ENCODE measurements at places on chromosomes 13 and 19.

GRCh38 chr19:46390866-46391265 lies 22.5 kb downstream of the CCDC8 start:
- DNase-seq, result no peak

- DNase-seq, result no peak
Measured at GRCh38 chr19:40724855-40725254, 7.9 kb downstream of the ITPKC start.

DNA sequence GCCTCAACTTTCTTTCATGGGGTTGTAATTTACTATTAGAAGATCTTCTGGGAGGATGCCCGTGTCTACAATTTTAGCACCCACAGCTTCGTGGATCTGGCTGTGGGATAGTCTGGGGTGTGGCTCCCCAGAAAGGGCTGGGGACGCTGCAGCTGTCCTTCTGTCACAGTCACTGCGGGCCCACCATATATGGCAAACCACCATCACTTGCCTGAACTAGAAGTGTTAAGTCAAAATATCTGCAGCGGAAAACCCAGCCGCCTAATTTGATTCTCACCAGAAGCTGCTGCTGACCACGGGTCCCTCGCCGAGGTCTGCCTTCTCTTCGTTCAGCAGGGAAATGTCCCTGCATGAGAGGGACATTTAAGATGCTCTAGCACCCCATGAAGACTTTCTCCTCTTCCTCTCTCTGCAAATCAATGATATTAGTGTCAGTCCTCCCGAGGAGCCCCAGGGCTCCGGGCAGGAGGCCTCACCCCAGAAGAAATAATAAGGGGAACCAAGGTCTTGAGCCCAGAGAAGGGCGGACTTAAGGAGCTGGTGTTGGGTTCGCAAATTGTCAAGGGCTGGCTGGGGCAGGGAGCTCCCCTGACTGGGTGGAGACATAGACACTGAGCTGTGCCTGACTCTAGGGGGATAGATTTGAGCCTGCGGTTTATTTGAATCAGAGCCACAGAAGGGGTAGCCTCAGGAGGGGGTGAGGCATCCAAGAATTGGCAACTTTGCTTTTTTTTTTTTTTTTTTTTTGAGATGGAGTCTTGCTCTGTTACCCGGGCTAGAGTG lies 3.0 kb upstream of the MATK start:
- peak; percentile 65 for DNase-seq

DNA sequence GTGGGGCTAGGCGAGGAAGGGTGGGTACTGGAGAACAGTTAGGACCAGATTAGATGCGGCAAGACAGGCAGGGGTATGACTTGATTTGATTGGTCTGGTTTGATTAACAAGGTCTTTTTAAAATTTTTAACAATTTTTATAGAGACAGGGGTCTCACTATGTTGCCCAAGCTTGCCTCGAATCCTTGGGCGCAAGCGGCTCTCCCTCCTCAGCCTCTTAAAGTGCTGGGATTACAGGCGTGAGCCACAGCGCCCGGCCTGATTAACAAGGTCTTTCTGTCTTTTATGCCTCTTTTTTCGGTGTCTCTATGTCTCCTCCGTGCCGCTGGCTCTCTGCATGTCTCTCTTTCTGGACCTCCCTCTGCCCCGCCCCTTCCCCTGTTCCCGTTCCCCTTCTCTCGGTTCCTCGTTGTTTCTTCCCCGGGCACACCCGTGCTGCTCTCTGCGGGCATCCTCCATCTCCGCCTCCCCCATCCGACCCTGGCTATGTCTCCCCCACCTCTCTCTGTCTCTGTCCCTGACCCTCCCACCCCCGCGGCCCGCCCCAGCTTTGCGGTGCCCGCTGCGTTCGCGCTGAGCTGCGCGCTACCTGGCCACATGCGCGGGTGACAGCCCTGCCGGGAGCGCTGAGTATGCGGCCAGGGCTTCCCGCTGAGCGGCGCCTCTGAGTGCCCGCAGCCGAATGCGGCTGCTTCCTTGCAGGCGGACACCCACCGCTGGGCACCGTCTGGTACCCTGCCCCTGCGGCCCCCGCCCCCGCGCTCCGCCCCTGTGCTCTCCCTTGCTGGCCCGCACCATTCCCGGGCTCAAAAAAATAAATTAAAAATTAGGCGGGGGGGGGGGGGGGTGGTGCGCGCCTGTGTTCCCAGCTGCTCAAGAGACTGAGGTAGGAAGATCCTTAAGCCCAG lies 8.1 kb upstream of the SDHAF1 start:
- DNase-seq, result no peak

- DNase-seq, result no peak
Measured at GRCh38 chr13:75770164-75770563, 134.0 kb downstream of the LMO7 start.

- no peak for DNase-seq
Measured at GRCh38 chr19:10780368-10780767, 55.6 kb downstream of the TMED1 start.

- no peak for DNase-seq
Measured at GRCh38 chr13:98490195-98490836, 86.6 kb downstream of the STK24 start.

- DNase-seq, result no peak
Measured at GRCh38 chr19:19106056-19106551, 32.2 kb downstream of the TMEM161A start.

GRCh38 chr13:29730253-29730652 lies 120.2 kb downstream of the UBL3 start:
- DNase-seq, result no peak

- DNase-seq, result no peak
Measured at GRCh38 chr19:2716722-2717637, 4.2 kb downstream of the DIRAS1 start.

- DNase-seq, result no peak
Measured at GRCh38 chr13:34822650-34823049, 119.4 kb upstream of the NBEA start.

DNA sequence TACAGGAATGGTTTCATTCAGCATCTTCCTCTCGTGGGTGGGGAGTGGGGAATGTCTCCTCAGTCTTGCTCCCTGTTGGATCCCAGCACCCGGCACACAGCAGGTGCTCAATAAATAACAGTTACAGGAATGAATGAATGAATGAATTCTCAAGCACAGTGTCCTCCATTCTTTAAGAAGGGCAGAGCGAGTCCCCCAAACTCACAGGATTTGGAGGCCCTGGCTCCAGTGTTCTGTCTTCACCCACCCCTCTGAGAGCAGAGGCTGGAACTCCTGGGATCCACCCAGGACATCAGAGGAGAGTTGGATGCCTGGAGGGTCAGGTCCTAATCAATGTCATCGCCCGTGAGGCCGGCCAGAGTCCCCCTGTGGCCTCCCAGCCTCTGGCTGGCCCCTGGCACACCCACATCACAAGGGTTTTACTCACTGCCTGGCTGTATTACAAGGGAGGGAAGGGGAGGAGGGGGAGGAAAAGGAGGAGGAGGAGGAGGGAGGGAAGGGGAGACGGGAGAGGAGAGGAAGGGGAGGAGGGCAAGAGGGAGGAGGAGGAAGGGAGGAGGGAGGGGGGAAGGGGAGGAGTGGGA lies 8.7 kb upstream of the CREB3L3 start:
- no peak for DNase-seq

- DNase-seq, result no peak
Measured at GRCh38 chr13:113083402-113084061, 22.1 kb upstream of the F7 start.

- no peak for DNase-seq
Measured at GRCh38 chr13:79404361-79404760, 1.7 kb downstream of the RBM26 start.

DNA sequence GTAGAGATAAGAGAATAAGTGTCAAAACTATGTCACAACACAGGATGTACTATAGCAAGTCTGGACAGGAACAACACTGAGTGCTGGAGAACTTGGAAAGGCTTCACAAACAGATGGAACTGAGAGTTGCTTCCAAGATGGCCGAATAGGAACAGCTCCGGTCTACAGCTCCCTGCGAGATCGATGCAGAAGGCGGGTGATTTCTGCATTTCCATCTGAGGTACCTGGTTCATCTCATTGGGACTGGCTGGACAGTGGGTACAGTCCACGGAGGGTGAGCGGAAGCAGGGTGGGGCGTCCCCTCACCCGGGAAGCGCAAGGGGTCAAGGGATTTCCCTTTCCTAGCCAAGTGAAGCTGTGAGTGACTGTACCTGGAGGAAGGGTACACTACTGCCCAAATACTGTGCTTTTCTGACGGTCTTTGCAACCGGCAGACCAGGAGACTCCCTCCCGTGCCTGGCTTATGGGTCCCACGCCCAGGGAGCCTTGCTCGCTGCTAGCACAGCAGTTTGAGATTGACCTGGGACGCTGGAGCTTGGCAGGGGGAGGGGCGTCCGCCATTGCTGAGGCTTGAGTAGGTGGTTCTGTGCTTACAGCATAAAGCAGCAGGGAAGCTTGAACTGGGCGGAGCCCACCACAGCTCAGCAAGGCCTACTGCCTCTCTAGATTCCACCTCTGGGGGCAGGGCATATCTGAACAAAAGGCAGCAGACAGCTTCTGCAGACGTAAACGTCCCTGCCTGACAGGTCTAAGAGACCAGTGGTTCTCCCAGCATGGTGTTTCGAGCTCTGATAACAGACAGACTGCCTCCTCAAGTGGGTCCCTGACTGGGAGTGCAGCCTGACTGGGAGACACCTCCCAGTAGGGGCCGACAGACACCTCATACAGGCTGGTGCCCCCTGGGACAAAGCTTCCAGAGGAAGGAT lies 46.0 kb downstream of the USP12 start:
- no peak for DNase-seq

DNA sequence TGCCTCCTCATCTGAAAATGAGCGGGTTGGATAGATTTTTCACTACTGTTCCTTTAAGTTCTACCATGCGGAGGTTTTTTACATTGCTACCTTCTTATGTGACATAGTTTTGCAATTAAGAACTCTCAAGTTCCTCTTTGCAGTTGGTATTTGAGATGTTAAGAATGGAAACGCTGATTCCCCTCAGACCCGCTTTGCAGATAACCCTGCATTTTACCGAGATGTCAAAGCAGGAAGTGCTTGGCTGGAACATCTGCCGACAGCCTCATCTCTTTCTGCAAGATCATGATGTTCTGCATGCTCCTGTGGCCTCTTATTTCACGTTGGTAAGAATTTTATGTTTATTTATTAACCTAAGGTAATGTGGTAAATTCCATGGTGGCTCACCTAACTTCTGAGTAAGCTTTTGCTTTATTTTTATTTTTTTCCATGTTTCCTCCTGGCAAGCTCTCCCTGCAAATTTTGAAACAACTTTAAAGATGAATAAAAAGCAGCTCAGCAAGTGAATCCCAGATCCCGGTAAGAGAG lies 22.5 kb downstream of the PABPC3 start:
- DNase-seq, result no peak

DNA sequence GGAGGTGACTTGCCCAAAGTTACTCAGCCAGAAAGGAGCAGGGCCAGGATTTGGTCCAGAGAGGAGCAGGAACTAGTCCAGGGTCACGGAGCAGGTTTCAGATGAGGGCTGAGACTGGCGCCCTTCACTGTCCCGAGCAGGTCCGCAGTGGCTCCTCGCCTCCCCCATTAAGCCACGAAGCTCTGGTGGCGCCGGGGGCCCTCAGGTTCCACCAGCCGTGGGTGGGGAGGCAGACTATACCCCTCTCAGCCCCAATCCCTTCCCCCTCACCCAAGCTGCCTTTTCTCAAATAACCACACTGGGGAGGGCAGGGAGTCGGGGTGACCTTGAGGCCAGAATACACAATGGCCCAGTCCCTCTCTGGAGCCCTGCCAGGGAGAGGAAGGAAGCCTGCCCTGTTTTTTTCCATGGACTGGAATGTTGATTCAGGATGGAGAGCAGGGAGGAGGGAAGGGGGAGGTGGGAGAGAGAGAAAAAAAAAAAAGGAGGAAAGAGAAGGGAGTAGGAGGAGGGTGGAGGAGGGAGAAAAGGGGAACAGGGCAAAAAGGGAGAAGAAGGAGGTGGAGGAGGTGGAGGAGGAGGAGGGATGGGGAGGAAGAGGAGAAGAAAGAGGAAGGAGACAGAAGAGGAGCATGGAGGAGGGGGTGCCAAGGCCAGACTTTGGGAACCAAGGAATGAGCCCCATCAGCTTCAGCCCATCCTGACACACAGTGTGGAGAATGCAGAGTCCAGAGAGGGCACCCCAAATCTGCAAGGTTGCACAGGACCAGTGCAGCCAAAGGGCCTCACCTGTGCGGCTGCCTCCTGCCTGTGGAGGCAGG lies 19.7 kb downstream of the CEACAM16 start:
- no peak for DNase-seq

DNA sequence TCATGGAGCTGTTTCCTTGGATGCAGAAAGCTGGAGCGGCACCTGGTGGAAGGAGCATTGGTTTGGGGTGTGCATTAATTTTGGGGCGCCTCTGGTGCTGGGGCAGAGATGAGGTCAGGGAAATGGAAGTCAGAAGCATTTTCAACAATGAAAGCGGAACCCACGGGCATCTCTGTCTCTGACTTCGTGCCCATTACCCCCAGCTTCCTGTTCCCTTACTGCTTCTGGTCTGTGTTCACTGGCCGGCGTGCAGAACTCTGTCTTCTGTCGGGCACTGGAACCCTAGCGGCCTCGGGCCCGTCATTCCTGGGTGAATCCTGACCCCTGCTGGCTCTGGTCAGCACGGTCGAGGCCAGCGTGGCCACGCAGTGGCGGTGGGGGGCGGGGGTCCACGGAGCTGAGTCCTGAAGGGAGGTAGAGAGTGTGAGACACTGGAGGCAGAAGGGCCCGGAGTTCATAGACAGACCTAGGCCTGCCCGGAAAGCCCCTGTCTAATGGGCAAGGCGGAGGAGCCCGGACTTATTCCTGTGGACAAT lies 7.9 kb upstream of the LINGO3 start:
- DNase-seq, result no peak

GRCh38 chr19:57002710-57003109 lies 117.1 kb upstream of the USP29 start:
- no peak for DNase-seq

GRCh38 chr19:18895824-18896341 lies at the start of gene CERS1:
Gene CERS1, minus strand, starts transcription at chr19:18896158. Its CDS starts 86 bp downstream, at chr19:18896072.
- no peak for DNase-seq

GRCh38 chr13:103190841-103191240 lies 124.6 kb upstream of the SLC10A2 start:
- no peak for DNase-seq

- DNase-seq, result no peak
Measured at GRCh38 chr19:29525901-29526729, at the start of gene VSTM2B. Gene VSTM2B, plus strand, starts transcription at chr19:29525994. Its CDS starts 590 bp downstream, at chr19:29526584.

DNA sequence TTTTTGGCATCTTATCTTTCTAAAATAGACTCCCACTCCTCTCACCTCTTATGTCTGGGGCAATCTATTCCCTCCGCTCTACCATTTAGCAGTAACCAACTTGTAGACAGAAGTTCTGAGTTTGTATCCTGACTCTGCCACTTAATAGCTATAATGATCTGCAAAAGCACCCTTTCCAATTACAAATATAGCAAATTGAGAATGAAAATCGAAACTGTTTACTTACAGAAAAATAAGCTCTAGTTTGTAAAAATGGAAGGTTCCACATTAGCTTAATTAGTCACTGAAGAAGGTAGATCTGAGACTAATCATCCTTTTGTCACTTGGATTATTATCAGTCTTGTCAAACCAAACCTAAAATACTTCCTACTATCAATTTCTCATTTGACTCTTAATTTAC lies 409.3 kb downstream of the DIAPH3 start:
- no peak for DNase-seq

- peak; percentile 2 for DNase-seq
Measured at GRCh38 chr13:28658539-28658795, 463 bp upstream of the POMP start.

DNA sequence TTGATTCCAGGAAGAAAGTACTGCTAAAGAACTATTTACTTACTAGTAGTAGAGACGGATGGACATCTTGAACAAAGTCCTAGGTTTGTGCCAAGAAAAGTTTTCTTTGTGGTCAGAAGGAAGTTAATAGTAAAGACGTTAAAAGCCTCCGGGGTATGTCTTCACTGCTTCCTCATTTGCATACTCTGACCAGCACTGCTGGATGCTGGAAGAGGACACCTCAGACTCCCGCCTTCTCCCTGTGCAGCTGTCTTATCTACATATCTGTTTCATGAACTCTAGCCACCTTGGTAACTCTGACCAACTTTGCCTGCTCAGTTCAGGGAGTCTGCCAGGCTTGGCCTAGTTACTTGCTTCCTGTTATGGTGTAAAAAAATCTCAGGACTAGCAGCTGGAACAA lies 1109.1 kb upstream of the MIR17HG start:
- no peak for DNase-seq

Data from stimulated activated effector memory CD8-positive, alpha-beta T cell treated with anti-CD3 and anti-CD28 coated beads, Interleukin-12 subunit alpha, Interleukin-12 subunit beta, amount 100 ng/mL, for 72 hours (primary cell).